ENCODE measurements at places on chromosomes 7 and 10. TPM values are rescaled to one million over a fixed set of nuclear protein-coding genes. Genes with fewer than 3 reads are reported as not detected.

Gene SVOPL
- 0.05 TPM for total RNA-seq

Gene HOXA7
- 1.2 TPM for total RNA-seq

Gene LRRC17
- 2.6 TPM for total RNA-seq

GRCh38 chr10:125149036-125149679, 11.2 kb downstream of the CTBP2 start:
- DNase-seq: peak; percentile 90

- peak; percentile 80 for DNase-seq
Observed at GRCh38 chr7:86939197-86939814, 120.1 kb downstream of the ELAPOR2 start.

Gene PILRA
- 2.0 TPM for total RNA-seq

Gene EMX2
- 15.9 TPM for total RNA-seq
